ENCODE measurements at places on chromosomes 2 and 18.

DNA sequence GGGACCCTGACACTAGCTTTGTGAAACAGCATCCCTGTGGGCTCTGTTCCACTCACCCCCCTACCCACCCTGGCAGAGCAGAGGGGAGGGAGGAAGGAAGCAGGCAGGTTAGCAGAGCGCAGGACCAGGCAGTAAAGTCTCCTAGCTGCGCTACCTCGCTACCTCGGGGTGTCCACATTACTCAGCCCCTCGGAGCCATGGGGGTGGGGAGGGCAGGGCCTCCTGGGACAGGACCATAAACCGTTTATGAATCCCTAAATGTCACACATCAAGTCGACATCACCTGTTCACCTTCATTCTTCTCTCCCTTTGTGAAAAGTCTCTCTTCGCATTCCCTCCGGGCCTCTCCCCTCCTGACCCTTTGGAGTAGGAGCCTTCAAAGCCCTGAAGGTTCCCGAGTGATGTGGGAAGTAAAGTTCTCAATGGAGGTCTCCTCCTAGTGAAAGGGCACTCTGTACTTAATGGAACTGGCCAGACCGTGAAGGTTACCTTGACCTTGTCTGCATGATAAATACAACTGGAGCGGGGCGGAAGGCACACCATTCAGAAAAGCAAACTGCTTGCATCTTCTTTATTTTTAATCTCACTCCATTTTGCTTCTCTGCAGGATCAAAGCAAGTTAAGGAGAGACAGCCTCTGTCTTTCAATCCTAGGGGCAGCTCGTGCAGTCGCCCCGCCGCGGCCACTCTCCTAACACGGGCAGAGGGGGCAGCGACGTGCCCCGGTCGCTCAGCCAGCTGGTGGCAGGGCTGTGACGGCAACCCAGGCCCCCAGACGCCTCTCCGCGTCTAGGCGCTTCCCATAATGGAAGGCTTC, 23.7 kb upstream of the SMAD7 start:
- DNase-seq, result no peak

- DNase-seq, result no peak
These were observed 326.2 kb upstream of the FAM98A start for GRCh38 chr2:33925311-33925710.

DNA sequence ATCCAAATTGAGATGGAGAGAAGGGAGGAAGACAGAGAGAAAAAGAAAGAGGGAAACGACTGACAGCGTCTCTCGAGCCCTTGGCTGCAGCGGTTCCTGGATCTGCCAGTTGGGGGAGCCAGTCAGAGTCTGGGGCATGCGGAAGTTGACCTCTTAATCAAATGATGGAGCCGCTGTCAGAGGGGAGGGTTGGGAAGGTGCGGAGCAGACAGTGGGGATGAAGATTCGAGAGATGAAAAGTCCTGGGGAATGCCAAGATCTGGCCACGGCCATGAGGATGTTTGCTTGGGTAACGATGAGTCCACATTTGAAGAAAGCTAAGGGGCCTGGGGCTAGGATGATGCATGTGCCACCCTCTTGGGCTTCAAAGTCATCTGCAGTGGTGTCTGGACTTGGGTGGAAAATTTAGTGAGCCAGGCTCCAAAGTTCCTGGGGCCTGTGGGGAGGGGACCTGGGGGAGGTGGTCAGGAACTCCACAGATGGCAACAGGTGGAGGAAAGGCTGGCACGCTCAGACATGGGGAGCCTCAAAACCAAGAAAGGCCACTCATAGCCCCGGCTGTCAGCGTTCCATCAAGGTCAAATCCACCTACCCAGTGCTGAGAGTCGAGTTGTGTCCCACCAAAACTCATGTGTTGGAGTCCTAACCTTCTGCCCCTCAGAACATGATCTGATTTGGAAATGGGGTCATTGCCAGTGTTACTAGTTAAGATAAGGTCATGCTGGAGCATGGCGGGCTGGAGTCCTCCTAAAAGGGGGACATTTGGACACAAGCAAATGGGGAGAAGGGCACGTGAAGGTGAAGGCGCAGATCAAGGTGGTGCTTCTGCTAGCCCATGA, 200.1 kb downstream of the NDUFA10 start:
- DNase-seq, result no peak

DNA sequence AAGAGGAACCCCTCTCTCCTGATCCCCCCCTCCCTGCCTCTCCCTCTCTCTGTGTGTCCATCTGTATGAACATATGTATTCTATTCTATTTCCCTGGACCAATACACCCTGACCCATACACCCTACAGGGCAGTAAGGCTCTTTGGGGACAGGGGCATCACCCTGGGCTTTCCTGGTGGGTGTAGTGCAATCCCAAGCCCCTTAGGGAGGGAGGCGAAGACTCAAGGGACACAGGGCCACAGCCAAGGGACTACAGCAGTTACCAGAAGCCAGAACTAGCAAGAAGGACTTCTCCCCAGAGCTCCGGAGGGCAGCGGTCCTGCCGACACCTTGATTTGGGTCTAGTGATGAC, 214.2 kb upstream of the RAB6C start:
- DNase-seq, result no peak

DNA sequence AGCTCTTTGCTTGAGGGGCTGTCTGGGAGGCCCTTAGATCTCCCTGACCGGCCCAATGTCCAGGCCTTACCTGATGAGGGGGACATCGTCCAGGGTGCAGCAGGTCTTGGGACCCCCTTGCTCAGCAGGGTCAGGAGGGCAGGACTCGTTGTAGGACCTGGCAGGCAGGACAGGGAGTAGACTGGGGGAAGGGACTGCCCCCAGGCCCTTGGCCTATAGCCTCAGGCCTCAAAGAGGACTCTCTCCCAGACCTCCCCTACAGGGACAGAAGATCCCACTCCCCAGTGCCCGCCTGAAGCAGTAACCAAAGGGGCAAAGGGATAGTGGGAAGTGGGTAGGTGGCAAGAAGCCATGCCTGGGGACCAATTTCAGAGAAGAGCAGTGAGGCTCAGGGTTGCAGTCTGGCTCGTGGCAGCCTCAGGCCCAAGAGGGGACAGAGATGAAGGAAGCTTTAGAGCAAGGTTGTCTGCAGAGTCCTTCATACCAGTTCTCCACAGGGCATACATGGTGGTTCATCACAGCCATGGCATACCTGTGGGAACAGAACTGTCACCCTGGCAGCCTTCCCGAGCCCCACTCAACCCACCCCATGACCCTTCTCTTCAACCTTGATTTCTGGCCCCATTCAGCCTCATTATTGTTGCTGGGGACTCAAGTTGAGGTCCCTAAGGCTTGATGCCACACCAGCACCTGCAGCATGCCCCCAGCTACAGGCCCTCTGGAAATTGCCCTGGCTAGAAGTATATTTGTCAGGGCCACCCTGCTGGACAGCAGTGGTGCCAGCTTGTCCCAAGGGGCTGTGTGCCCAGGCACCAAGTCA, 1.3 kb downstream of the TMEM150A start:
- DNase-seq, result no peak

All from activated naive CD4-positive, alpha-beta T cell treated with anti-CD3 and anti-CD28 coated beads, Interleukin-2, amount 50 U/mL, for 16 hours (primary cell).